ENCODE measurements at places on chromosomes 6 and 20.

- DNase-seq: no peak
These were observed 28.2 kb upstream of the TAF8 start for GRCh38 chr6:42021847-42022754.

DNA sequence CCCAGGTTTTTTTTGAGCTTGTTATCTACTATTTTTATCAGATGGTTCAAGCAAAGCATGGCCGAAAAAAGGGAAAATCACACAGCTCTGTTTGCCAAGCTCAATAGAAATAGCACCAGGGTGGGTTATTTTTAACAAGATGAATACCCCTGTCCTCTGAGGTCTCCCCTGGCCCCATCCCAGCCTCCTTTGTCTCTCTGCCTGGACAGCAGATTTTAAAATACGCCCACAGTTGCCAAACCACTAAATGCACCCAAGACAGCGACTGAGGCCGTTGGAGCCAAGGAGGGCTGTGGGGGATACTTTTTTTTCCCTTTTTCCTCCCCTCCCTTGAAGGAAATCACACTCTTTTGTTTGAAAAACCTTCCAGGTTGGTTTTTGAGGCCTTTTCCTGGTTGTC, 106.6 kb downstream of the VEGFA start:
- no peak for DNase-seq

DNA sequence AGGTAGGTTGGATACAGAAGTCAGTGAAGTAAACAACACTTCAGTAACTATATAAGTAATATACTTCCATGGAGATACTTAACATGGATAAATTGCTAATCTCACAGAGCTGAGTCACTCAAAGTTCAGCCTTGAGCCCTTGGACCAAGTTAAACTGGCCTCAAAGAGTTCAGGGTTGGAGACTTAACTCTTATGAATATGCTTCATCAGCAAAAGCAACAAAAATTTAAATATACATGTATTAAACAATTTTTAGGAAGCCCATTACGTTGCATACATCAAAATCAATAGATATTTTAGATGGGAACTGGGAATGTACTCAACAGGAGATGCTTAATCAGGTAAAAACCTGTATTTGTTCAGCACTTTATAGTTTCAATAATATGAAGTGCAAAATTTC, 12.2 kb downstream of the MTCL3 start:
- no peak for DNase-seq

DNA sequence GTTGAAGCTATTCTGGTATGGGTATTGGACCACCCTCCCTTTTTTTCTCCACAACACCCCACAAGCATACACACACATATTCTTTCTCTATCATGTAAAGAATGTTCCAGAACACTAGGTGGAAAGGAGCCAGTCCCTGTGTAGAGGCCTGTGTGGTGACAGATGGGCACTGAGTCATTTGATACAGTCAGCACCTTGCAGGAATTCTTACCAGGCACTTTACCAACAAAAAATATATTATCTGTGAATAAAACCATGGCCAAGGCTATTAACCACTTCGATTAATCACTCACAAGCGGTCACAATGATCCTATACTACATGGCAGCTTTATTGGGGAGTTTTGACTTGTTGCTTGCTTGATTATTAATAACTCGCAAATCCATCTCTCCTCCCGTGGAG, 149.5 kb downstream of the BFSP1 start:
- no peak for DNase-seq

GRCh38 chr6:15263780-15264374, 18.0 kb downstream of the JARID2 start:
- no peak for DNase-seq

DNA sequence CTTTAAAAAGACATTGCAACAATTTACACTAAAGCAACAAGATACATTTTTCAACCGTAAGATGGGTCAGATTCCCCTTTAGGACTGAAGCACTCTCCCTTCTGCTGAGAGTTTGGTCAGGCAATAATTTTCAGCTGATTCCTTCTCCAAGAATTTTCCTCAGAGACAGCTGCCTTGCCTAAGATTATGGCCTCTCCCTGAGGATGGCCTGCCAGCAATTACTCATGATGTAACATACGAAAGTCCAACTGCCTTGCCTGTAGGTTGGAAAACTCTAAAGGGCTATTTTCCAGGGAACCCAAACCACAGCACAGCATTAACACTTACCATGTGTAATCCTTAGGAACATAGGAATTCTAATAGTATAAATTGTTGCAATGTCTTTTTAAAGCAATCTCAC, 229.1 kb upstream of the FLRT3 start:
- no peak for DNase-seq

GRCh38 chr6:19692506-19693298, 144.5 kb upstream of the ID4 start:
- peak; percentile 51 for DNase-seq

GRCh38 chr6:17299750-17300149, 18.6 kb downstream of the RBM24 start:
- DNase-seq: no peak

DNA sequence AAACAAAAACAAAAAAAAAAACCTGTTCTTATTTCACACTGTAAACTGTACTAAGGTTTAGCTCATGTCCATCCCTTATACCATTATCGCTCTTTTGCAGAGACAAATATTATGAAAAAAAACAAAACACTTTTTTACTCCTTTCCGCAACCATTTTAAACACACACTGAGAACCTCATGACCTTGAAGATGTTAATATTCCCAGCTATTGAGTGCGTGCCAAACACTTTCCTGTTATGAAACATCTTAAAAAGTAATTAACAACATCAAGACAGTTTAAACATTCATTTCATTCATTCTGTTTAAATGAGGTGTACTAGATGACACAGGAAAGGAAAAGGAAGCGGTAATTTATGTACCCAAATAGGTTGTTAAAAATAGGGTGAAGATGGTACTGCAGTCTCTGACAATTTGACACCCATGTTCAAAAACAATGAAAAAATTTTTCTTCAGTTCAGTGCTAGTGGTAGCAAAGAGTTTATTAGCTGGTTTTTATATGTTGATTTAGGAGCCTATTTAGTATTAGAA, 3.9 kb upstream of the ARHGAP18 start:
- DNase-seq: no peak

DNA sequence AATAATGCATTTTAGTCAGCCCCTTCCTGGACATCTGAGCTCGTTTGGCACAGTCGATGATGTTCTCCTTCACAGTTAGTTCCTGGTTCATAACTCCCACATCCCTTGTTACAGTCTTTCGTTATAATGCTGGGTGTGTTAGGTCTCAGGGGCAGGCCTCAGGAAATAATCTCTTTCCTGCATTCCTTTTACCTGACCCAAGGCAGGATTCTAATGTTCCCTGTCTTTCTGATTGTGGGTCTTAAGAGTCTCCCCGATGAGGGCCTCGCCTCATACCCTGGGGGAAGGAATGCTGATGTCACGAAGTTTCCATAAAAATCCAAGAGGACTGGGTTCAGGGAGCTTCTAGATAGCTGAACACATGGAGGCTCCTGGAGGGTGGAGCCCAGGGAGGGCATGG, 104.0 kb upstream of the CARMIL1 start:
- no peak for DNase-seq

DNA sequence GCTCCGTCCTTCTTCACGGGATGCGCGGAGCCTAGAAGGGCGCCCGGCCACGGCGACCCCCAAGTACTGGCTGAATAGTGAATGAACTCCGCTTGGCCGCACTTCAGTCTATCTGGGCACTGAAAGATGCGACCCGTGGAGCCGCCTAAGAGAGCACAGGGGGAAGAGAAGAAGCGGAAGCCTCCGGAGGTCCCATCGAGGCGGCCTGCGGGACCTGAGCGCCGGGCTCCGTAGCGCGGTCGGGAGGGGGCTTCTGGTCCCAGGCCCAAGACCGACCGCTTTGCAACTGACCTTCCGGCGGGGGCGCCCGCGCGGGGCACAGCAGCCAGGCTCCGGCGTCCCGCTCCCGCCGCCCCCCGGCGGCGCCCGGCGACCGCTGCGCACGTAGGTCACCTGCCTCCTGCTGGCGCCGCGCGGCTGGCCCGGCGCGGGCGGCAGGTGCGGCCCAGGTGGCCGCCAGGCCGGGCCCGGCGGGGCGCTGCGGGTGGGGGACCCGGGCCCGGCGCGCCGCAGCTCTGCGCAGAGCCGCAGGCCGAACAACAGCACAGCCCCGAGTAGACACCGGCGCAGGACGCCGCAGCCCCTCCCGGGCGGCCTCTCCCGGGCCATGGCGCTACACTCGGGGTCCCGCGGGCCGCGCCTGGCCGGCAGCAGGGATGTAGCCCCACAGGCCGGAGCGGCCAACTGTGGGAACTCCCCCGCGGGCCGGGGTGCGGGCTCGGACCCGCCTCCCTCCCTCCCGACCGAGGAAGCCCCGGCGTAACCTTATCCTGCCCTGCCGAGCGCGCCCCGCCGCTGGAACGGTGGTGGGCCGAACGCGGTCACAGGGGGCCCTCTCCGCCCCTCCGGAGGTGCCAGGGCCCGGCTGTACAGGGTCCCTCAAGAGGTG, at the start of gene METTL24:
Gene METTL24, minus strand, starts transcription at position 686 of the 889 bp plus-strand sequence. Its CDS starts 77 bp downstream, at position 609.
- no peak for DNase-seq

DNA sequence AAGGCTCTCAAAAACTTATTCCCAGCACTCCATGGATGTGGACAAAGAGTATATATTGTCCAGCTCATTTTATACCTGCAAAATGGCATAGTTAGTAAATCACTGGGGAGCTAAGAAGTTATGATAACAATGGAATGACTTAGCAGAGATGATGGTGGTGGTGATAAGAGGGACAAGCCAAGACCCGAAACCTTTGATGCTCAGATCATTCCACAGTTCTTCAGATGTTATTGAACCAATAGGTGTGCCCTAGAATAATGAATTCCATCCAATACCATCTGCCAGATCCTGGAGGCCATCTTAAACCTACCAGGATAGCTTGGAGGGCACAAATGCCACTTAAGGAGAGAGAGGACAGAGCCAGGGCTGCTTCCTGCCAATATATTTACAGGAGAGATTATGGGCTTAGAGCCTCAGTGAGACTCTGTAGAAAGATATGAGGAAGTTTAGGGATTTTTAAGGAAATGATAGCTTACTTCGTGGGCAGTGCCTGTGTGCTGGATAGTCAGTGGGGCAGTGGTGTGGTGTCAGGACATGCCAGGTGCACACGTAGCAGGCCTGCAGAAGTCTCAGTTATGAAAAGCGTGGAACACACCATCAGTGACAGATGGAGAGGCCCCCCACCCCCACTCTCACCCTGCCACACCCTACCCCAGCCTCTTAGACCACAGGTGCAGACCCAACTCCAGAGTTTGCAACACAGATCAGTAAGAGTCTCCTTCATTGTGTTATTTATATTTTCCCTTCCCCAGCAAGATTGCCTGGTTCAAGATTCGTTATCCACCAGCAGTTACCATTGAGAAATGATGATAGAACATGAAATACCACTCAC, 209.7 kb upstream of the SUPT3H start:
- DNase-seq: no peak

DNA sequence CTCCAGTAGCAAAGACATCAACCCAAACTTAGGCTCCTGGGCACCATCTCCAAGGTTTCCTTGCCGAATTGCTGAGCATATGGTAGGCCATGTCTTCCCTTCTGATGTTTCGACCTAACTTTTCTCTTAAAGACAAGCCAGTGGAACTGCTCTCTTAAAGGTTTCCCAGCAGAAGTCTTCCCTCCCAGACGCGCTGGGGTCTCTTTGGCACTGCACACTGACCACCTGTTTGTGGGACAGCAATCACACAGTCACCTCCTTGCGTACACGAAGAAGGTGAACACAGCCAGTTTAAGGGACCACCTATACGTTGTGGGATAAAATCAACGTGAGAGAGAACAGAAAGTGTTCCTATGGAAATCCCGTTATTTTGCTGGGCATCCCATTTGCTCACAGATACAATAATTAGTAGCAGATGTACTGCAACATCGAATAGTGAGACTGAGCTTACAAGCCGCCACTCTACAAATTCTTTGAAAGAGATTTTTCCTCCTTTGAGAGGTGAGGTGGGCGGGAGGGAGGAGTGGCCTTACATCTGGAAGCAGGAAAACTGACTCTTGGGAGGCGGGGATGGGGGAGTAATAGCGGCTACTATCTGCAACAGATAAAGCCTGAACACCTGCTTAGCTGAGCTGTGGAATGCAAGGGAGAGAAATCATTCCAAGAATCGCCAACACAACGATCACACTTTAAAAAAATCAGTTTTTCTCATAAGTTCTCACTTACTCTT, 9.9 kb downstream of the GRIK2 start:
- no peak for DNase-seq

DNA sequence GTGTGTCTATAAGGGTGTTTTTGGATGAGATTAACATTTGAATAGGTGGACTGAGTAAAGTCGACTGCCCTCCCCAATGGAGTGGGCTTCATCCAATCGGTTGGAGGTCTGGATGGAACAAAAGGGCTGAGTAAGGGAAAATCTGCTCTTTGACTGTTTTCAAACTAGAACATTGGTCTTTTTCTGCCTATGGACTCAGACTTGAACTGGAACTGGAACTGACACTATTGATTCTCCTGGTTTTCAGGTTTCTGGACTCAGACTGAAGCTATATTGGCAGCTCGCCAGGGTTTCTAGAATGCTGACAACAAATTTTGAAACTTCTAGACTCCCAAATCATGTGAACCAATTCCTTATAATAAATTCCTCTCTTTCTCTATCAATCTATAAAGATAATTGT, 498.9 kb upstream of the EPHA7 start:
- DNase-seq: no peak

GRCh38 chr6:125584468-125584939, 164.9 kb upstream of the HEY2 start:
- peak; percentile 92 for DNase-seq

- DNase-seq: peak; percentile 41
These were observed 125.7 kb upstream of the MTHFD1L start for GRCh38 chr6:150739711-150740349.

- no peak for DNase-seq
These were observed 119.4 kb upstream of the PRND start for GRCh38 chr20:4602297-4602631.

DNA sequence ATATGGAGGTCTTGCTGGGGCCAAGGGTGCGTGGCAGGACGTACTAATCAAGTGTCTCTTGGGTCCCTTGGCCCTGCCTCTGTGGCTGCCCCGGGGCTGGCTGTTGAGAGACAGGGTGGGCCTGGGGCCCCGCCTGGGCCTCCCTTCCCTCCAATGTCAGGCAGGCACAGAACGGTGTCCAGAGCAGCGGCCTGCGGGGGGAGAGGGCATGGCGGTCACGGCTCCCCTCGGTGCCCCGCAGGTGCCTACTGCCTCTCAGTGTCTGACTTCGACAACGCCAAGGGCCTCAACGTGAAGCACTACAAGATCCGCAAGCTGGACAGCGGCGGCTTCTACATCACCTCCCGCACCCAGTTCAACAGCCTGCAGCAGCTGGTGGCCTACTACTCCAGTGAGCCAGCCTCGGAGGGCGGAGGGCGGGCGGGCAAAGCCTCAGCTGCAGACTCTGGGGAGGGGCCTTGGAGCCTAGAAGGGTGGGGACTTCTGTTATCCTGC, 50.0 kb downstream of the SRC start:
- DNase-seq: no peak

- DNase-seq: no peak
These were observed 14.5 kb upstream of the IRF4 start for GRCh38 chr6:376827-377640.

- DNase-seq: no peak
These were observed 188.2 kb downstream of the CDKAL1 start for GRCh38 chr6:20722455-20722854.

DNA sequence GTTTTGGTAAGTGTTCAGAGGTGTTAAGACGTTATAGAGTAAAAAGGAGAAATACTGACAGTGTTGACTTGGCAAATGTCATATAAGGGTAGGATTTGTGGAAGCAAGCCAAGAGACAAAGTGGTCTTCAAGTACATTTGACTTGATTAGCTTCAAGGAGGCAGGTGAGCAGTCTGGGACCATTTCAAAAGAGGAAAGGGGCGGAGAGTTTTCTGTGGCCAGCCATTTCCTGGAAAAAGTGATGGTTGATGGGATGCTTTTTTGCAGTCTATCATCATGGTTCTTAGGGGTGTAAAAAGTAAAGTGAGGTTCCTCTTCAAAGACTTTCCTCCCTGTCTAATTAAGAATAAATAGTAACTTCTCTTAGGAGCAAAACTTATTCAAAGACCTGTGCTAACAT, 28.7 kb downstream of the FKBP1A start:
- DNase-seq: no peak

Measured in globus pallidus (tissue), 1 donor.